ENCODE measurements at places on chromosomes 4 and X.

DNA sequence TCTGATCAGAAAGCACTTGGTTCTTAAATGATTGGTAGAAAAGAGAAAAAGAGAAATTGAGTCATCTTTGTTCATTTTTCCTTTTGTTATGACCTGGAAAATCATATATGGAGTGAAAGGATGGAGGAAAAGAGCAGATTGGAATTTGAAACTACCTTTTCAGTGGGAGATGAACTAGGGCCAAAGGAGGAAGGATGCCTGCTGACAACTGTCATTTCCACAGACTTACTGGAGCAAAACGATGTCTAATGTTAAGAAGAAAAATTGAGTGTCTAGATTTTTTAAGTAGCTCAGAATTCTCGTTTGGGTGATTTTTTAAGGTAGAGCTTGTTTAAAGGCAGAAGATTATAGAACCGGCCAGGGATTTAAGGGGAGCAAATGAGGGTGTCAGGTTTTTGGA lies 144.6 kb upstream of the KCNIP4 start:
- DNase-seq: no peak

DNA sequence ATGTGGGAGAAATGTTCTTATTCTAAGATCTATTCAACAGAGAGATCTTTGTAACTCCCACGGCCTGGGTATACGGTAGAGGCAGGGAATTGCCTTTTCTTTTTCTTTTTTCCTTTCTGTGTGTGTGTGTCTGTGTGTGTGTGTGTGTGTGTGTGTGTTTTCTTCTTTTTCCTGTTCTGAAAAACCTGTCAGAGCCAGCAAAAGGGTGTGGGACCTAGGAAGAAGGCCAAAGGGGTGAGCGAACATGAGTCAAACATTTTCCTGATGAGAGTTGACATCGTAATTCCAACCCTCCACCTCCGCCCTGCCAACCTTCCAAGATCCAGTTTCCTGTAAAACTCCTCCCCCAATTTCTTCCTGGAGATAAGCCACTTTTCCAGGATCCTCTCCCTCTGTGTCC lies 2.8 kb upstream of the CHIC2 start:
- DNase-seq: no peak

DNA sequence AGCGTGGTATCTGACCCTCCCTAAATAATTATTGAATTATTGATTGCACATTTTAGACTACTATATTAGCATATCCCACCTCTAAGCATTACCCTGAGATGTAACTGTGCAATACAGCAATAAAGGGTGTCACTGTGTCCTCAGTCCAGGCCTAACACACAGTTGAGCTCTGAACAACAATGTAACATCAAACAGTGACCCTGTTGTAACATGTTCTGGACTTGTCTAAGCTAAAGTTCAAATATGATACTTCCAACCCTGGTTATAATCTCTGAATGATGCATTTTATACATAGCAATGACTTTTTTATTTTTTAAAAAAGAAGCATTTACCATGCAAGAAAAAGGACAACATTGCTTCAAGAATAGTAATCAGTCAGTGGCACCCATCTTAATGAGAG lies 61.6 kb upstream of the DMD start:
- no peak for DNase-seq

DNA sequence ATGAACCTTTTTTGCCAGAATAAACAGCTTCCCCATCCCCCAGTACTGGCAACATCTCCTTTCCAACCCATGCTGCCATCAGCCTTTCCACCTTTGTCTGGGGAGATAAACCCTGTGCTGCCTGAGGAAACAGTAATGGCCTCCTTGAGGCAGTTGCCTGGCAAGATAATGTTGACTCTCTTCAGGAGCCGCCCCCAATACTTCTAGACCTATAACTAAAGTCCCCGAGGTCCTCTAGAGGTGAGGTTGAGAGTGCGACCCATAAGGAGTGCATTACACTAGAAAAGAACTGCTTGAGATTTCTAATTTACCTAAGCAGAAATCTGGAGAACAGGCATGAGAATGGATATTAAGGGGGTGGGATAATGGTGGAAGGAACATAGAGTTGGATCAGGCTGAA lies 963.2 kb upstream of the PCDH7 start:
- DNase-seq: no peak

DNA sequence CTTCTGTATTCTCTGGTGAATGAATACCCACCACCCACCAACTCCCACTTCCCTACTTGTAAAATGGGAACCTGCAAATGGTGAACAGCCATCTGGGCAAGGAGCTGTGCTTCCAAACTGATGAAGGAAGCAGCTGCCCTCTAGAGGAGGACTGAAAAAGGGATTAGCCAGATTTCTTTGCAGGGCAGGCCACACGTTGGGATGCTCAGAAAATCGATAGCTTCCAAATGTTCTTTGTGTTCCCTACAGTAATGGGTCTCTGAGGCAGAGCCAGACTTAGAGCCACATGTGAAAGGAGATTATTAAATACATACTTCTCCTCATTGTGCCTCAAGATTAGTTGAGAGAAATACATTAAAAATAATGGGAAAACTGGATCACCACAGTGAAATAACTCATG lies 39.3 kb upstream of the LPAR4 start:
- DNase-seq: no peak

DNA sequence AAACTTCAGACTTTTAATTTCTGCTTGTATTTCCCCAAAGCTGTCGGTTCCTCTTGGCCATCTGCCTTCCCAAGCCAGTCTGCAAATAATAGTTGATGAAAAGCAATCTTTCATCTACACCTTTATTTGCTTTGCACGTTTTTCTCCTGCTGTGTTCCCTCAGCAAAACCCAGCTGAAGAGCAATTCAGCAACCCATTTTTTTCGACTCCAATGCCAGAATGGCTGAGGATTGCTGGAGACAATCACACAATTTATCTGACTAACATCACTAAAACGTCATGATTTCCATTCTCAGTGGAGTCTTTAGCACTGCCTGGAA lies 94.3 kb downstream of the GPRIN3 start:
- no peak for DNase-seq

DNA sequence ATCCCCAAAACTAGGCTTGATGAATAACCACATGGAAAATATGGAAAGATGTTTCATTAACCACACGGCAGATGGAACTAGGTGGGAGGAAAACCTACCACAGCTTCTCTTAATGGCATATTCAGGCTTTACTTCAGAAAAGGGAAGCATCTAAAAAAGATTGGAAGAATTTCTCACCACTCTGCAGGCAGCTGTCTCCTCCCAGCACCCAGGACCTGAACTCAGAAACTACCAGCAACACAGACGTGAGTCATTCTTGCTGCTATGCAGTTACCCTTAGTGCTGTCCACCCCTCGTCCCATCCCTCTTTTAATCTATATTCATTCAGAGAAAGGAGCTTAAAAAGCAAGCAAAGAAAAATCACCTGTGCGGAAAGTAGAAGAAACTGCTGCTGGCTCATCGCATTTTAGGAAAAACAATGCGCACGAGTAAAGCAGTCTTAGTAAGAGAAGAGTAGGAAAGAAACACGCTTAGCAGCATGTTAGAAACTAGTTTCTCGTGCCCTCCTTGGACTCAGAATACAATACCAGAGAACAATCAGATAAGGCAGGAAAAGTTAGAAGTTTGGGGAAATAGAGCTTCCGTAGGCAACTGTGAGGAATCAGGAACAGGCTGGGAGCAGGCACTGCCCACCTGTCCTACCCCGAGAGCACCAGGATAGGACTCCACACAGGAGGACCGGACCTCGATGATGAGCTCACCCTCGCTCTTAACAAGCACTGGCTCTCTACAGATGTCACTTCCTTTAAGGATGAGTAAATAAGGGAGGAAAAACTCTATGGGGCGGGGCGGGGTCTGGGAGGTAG lies 48.1 kb upstream of the ENPP6 start:
- no peak for DNase-seq

DNA sequence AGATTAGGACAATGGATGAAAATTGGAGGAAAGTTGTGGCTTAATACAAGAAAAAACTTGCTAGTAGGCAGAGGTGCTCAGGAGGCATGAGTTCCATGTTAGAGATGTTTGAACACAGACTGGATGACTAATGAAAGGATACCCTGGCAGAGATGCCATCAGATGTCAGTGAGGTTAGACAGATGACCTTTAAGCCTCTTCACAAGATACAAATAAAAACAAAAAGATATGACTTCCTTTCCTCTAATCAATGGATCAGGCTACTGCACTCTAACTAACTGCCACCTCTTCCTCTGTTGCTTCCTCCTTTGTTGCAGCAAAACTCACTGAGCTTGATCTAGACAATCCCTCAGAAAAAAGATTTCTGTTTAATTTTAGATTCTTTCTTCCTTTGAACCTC lies 14.7 kb downstream of the STAP1 start:
- no peak for DNase-seq

DNA sequence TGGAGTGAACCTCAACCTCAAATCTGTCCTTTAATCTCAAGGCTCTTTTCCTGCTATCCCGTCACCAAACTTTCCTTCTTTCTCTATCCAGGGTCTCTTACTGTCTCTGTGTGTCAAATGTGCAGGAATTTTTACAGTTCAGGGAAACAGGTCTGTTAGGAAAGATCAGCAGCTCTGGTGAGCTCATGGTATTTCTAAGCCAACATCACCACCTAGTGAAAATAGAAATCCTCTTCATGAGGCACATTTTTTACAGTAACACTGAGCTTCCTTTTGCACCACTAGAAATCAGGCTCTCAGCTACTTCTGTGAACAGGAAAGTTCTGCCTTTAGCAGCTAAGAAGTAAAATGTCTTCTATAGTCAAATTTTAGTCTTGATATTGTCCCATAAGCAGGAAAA lies 39.6 kb downstream of the NUDT11 start:
- no peak for DNase-seq

- no peak for DNase-seq
These were observed 191.4 kb downstream of the GBA3 start for GRCh38 chr4:22884157-22884556.

DNA sequence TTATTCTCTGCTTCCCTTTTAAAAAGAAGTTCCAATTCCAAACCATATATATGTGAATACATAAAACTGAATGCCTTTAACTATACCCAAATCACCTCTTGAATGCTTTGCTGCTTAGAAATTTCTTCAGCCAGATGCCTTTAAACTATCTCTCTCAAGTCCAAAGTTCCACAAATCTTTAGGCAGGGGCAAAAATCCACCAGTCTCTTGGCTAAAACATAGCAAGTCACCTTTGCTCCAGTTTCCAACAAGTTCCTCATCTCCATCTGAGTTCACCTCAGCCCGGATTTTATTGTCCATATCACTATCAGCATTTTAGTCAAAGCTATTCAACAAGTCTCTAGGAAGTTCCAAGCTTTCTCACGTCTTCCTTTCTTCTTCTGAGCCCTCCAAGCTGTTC lies 49.8 kb downstream of the SULT1B1 start:
- DNase-seq: no peak

DNA sequence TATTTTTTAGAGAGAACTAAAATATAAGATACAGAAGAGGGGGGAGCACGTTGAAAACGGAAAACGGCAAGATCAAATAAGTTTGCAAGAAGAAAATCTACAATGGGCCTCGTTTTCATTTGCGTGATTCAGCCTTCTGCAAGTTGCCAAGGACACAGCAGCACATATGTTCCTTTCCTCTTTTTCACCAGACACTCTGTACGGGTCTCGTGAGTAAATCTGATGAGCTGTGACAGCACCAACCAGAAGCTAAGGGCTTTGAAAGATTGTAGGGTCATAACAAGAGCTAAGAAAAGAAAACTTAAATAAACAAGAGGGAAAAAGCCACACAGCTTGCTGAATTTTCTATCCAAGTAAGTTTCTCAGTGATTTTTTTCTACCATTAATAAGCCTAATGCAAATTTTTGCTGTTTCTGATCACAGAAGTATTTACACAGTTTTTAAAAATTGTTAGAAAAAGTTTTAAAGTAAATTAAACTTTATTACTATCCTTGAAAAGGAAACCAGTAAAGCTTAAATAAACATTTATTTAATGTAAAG lies 63.4 kb downstream of the SCML2 start:
- no peak for DNase-seq

GRCh38 chr4:184529283-184529682 lies 54.9 kb upstream of the IRF2 start:
- no peak for DNase-seq

DNA sequence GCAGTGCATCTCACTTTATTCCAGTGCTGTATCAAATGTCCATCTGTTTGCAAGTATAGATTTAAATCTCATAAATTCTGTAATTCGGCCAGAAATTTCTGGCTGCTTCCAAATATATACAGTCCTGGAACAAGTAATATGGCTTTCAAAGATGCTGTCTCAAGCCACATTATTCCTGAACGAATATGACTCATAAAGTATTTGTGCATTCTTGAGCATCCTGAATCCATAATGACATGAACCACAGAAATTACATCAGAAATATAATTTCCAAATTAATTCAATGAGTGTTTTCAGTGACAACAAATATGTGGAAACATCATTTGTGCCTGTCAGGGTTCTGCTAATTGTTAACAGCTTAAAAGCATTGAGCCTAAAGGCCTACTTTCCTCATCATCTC lies 140.9 kb upstream of the HPGD start:
- DNase-seq: no peak

- no peak for DNase-seq
These were observed 3.2 kb upstream of the POU3F4 start for GRCh38 chrX:83504721-83505479.

DNA sequence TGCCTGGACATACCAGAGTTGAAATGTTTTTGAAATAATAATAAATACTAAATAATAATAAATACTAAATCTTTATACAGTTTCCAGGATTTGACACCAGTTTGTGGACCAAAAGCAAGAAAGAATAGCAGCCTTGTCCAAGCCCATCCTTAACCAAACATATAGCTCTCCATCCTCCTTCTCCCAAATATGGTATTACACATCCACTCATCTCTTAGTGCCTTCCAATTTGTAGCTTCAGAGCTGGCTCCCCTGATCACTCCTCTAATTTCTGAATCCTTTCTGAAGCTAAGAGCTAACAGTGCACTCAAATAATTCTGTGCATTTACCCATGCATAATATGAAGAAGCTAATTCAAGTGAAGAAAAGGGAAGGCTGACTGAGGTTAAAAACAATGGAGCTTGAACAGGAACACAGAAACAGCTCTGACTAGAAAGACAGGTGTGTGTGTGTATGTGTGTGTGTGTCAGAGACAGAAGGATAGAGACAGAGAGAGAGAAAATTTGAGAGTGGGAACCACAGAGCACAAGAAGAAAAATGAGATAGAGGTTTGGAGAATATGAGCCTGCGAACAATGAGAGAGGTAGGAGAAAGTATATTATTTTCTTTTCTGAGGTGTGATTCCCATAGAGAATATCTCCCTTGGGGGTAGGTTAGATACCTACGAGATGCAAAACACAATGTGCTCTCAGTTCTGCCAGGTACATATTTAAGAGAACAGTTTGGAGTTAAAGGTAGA lies 123.5 kb downstream of the CAMK2D start:
- DNase-seq: no peak

DNA sequence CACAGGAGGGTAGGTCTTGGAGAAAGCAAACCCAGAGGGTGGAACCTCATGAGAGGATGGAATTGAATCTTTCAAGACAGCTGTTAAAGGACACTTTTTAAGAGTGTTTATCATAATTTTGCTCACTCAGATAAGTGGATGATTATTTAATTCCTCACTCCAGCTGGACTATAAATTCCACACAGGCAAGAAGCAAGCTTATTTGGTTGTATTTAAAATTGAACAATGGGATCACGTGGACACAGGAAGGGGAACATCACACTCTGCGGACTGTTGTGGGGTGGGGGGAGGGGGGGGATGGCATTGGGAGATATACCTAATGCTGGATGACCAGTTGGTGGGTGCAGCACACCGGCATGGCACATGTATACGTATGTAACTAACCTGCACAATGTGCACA lies 116.3 kb downstream of the DHRSX start:
- DNase-seq: no peak

GRCh38 chr4:23290656-23291055 lies 597.9 kb downstream of the GBA3 start:
- DNase-seq: no peak

Measured in stimulated activated CD4-positive, alpha-beta T cell treated with anti-CD3 and anti-CD28 coated beads, Interleukin-2, amount 100 ng/mL, for 48 hours (primary cell).